Hippocampal formation (tissue), 2 donors: ENCODE measurements at places on chromosomes 5 and 9.
A peak's percentile ranks its signal among the peaks of the same experiment; 100 is the strongest.

DNA sequence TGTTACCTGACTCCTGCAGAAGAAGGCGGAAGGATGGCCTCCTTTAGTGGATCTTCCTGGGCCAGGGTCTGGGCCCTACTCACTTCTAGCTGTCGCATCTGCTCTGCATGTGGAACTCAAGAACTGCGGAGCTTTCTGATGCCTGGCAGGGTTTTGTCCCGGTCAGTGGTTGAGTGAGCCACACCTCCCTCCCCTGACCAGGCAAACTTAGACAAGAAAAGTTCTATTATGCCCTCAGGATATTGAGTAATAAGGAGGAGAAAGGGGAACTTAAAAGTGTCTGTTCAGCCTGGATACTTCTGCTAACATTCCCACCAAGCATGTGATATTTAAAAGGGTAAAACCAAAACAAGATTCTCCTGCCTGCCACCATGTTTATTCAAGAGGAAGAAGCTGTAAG lies at the start of gene FYB1:
Gene FYB1 (minus strand): TSS at position 127 of the 400 bp plus-strand sequence. CDS start 16,603 bp downstream, outside the sequence.
- DNase-seq = peak; percentile 23

DNA sequence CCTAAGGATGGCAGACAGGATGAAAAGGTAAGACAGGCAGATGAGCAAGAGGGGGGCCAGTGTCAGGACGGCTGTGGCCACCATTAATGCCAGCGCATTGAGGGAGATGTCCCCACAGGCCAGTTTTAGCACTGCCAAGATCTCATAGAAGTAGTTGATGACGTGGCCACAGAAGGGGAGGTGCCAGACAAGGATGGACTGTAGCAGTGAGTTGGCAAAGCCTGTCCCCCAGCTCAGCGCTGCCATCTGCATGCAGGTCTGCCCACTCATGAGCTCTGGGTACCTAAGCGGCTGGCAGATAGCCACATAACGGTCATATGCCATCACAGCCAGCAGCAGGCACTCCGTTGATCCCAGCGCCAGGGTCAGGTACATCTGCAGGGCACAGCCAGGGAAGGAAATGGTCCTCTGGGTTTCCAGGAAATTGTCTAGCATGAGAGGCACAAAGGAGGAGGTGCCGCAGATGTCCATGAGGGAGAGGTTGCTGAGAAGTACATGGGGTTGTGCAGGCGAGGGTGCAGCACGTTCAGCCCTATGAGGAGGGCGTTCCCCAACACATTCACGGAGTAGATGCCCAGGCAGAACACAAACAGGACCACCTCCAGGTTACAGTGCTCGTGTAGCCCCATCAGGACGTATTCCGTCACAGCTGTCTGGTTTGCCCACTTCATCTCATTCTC lies 10.8 kb downstream of the OR13J1 start:
- no peak for DNase-seq

DNA sequence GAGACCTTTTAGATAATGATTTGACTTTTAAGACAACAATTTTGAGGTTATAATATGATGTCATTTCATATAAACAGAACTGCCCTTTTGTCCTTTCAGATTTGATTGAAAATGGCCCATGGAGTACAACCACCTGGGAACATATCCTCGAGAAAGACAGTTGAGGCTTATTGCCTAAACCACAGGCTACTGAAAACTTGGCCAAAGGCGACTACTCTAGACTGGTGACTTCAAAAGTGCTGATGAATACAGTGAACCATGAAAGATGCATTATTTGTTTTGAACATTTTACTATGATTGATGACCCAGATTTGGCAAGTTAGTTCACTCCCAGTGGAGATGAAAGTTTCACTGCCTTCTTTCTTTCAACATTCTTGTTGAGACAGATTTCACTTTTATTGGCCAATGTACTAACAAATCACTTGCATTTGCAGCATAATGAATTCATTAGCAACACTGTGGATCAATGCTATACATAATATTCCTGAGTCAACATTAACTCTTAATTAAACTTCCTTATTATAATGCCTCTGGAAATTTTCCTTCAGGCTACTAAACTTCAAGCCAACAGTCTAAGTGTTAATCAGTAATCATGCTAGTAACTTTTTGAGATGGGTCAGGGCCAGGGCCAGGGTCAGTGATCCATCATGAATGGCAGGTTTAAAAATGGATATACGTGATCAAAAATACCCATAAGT lies 480.3 kb downstream of the RAB3C start:
- no peak for DNase-seq

DNA sequence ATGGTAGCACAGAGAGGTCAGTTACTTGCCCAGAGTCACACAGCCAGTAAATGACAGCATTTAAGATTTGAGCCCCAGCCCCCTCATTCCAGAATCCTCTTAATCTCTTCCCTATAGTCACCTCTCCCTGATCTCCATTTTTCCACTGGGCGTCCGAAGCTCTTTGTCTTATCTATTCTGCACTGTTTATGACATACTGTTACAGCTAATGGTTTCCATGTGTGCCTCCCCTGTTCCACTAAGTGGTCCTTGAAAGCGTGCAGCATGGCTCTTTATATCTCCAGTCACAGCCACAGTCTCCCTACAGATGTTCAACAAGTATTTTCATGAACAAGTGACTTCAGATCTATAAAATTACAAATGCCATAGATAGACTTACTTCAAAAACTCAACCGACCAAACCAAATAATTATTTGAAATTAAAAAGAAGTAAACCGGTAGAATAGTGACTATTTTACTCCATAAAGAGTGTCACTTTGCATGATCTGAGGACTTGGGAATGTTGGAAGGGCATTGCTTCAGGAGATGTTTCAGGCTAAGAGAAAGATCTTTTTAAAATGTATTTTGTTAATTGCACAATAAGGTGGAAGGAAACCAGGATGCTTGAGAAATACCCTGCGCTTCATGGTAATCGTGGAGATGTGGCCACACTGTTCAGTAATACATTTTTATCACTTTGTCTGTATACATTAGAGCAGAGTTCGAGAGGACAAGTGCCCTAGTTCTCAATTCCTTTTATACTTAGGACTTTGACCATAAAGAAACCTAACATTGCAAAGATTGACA lies 237.2 kb downstream of the FBXL7 start:
- DNase-seq = no peak

DNA sequence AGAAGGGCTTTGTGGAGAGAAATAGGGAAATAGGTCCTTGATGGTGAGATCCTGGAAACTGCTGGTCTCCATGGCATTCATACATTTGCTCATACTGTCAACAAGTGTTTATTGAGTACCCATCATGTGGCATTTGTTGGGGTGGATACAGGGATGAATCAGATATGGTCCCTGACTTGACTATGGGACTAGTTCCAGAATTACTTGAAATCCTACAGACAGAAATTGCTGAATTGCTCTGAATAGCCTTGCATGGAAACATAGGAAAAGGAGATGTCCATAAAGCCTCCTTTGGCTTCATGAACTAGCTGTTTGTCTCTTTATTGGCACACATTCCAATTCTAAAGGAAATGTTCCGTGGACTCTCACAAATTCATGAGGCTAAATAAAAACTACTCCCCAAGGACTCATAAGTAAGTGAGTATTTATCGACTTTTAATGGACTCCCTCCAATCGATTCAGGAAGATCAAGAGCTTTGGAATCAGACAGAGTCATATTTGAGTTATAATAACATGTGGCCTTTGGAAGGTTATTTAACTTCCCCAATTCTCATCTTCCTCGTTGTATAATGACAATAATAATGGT lies 122.4 kb upstream of the C6 start:
- no peak for DNase-seq

DNA sequence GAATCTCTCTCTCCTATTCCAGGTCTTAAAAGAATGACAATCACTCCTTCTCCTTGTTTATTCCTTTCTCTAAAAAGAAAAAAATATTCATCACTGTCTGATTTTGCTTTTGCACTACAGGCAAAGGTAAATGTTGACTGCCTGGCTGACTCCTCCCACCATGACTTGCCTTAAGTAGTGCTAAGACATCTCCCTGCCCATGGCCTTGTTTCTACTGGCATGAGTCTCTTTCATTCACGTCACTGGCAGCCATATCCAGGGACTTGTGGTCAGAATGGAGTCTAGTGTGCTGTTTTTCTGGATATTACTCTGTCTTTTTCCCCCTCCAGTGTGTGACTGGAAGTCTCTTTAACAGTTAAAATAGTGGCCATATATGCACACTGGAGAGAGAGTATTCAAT lies 522.9 kb upstream of the DAB2 start:
- DNase-seq = no peak

DNA sequence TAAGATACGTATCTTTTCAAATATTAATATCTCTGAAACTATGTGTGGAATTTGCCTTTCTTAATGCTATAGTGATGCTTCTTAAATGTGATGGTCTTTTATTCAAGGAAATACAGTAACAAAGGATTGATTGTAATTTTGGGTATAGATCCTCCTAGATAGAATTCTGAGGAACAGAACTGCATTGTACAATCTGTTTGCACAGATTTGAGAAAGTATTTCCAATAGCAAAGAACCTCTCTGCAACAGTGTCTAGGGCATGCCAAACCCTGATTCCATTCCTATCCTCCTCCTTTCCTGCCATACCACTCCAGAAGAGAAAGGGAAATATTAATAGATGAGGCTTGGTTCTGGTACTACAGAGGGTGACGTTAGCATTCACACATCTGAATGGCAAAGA lies 10.4 kb downstream of the SMIM15 start:
- DNase-seq = no peak

DNA sequence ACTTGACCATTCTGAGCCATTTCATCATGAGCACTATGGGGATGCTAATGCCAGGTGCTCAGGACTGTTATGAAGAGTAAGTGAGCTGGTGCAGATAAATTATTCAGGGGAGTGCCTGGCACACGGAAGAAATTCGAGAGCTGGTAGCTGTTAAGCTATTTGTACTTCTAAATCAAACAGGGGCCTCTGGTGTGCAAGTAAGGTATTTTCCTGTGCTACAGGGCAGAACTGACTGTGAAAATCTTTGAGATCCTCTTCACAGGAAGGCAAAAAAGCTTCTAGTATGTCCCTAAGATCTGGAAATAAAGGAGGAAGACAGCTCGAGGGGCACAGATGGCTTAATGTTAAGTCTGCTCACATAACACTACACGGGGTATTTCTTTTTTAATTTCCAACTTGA lies 106.3 kb upstream of the SPOCK1 start:
- no peak for DNase-seq

- DNase-seq = no peak
Observed at GRCh38 chr5:77305956-77306355, 95.5 kb downstream of the PDE8B start.

GRCh38 chr5:159838551-159839222 lies 77.6 kb upstream of the ADRA1B start:
- no peak for DNase-seq

GRCh38 chr5:16128944-16129343 lies 50.6 kb downstream of the MARCHF11 start:
- DNase-seq = no peak

GRCh38 chr9:70260606-70261005 lies 1.8 kb downstream of the SMC5 start:
- DNase-seq = no peak

GRCh38 chr5:32082701-32083100 lies 91.4 kb downstream of the GOLPH3 start:
- no peak for DNase-seq

DNA sequence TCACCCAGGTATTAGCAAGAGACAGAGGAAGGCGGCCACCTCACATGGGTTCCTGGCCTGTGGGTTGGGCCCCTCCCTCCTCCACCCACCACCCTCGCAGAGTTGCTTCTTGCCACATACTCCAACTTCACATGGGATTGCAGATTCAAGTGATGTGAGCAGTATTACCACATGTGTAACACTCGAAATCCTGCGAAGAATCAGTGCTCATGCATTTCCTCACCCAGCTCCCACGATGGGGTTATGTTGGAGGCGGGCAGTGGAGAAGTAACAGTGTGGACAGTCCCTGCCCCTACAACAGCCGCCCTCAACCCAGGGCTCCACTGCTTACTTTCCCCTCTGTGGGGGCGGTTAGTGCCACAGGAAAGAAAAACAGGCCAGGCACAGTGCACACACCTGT lies 3.9 kb upstream of the FBP1 start:
- DNase-seq = no peak

GRCh38 chr9:93569621-93570174 lies 6.7 kb upstream of the PHF2 start:
- no peak for DNase-seq

GRCh38 chr5:14611737-14612136 lies 30.1 kb downstream of the OTULINL start:
- DNase-seq = no peak

DNA sequence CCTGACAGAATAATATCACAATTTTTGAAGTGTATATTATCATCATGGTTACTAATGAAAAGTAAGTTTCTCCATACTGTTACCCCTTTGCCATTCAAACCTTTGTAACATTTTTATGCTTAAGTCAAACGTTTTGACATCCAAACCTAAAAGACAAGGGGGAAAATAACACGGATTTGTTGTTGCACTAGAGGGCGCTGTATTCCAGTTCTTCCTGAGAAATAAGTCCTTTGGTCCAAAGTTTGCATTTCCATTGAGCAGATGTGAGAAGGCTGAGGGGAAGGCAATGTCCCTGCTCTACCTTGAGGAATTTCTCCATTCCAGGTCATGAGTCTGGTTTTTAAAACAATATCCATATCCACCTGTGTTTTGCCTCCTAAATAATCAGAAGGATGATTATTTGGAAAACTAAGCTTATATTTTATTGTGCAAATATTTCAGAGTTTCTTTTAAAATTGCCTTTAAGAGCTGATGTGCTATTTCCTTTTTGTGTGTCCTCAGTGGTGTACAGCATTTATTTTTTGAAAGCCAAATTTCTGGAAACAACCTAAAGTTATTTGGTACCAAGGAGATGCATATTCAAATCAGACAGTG lies 9.7 kb downstream of the LECT2 start:
- DNase-seq = peak; percentile 76

- DNase-seq = no peak
Observed at GRCh38 chr9:76342201-76342600, 52.0 kb downstream of the RFK start.

DNA sequence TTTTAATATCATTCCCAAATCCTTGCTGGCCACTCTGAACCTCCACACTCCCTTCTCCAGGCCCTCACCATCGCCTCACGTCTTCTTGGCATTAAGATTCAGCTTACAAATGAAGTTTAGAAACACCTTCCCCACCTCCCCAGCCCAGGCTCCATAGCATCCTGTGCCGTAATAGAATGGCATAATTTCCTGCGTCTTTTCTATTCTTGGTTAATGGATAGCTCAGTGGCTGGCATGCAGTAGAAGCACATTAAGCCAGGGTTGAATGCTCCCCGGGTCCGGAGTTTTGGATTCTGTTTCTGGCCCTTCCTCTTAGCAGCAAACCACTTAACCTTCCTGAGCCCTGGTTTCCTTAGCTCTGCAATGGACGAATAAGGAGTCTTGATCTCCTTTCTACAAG lies 13.8 kb downstream of the WWC1 start:
- DNase-seq = no peak
